ENCODE measurements at places on chromosomes 2 and 18.
A peak's percentile ranks its signal among the peaks of the same experiment; 100 is the strongest.

GRCh38 chr2:120964819-120965218, 229.2 kb downstream of the GLI2 start:
- DNase-seq = no peak

DNA sequence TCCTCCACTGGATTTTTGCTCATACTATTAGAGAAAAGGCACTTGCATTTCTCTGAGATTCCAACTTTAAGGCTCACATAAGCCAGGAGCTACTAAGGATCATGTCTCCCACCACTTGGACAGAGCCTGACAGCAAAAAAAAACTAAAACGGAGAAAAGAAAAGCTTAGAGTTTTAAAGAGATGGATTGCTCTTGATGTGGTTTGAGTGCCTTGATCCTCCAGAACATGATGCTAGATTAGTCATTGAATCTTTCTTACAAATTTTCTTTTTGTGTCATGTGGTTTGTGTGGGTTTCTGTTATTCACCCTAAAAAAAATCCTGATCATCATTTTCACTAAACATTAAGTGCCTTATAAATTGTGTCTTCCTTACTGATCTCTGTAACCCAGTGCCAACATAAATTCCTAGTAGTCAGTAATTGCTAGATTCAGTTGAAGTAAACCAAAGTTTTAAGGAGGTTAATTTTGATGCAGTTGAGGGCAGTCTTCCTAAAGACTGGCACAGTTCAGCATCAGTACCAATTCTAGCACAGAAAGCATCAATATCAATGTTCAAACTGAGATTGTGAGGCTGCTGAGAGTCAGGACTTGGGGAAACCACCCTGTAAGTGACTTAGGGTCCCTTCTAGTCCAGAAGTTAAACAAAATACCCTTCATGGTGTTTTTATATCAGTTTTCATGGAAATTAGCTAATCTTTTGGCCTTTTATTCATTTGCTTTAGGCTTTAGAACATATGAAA, 206.3 kb downstream of the RAD51AP2 start:
- no peak for DNase-seq

DNA sequence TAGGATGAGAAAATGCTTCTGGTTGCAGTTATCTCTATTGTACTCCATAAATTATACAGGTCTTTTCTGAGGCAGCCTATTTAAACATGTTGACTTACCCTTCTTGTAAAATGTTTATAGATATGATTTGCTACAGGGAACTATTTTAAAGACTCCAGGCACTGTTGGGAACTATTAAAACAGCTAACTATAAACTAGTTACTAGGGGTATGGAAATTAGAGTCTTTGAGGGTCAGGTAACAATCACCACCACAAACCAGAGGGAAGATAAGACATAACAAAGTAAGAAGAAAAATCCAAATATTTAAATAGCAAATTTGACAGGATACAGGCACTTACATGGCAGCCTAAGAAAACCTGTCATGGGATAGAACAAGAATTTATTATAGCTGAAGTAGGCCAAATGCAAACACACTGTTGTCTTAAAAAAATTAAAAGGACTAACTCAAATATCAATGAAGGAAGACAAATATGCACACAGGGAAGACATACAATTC, 251.0 kb upstream of the CWC22 start:
- no peak for DNase-seq

DNA sequence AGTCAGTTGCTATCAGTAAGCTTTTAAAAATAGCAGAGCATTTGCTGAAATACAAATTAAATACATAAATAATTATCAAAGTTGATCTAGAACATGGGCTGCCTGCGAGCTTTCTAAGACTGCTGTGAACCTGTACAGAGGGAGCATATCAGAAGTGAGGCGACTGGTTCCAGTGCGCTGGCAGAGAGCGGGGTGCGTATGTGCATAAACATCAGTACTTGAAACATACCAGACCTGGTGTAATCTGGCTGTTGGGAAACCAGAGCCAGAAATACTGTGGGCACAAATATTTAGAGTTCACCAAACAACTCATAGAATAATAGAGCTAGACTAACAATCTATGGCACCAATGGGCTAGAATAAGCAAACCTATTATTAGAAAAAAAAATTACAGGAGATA, 27.3 kb downstream of the PDIA6 start:
- DNase-seq = no peak

DNA sequence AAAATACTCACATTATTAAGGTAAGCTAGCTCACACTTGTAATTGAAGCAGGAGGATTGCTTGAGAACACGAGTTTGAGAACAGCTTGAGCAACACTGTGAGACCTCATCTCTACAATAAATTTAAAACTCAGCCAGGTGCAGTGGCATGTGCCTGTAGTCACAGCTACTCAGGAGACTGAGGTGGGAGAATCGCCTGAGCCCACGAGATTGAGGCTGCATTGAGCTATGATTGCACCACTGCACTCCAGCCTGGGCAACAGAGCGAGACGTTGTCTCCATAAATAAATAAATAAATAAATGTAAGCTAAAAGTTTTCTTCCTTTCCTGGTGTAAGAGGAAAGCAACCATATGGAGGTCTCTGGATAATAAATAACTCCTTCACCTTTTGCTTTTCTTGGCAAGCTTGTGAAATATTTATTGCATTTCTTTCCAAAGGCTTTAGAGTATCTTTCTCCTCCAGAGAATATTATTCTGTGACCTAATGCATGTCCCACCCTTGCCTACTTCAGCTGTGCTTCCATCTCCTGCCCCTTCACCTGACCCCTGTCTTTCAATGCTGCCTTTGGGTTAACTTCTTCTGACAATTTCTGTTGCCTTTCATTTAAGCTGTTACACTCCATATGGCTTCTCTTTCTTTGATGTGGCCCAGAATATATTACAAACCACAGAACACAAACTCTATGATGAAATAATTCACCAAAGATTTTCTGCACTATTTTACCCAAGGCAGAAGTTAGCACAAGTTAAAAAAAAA, 280.7 kb upstream of the RND3 start:
- peak; percentile 56 for DNase-seq

DNA sequence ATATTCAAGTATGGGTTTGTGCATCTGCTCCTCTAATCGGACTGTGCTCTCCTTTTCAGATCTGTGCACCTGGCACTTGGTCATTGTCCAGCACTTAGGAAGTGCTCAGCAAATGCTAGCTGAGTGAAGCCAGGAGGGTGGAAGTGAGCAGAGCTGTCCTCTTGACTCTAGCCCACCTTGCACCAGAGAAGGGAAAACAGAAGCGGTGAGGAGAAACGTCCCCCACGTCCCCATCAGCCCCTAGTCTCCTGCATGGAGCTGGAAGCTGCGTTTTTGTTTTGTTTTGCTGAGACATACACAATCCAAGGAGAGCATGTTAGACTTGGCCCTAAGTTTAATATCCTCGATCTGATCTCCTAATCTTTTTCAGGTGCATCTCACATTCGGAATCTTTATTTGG, 73.6 kb downstream of the EN1 start:
- no peak for DNase-seq

DNA sequence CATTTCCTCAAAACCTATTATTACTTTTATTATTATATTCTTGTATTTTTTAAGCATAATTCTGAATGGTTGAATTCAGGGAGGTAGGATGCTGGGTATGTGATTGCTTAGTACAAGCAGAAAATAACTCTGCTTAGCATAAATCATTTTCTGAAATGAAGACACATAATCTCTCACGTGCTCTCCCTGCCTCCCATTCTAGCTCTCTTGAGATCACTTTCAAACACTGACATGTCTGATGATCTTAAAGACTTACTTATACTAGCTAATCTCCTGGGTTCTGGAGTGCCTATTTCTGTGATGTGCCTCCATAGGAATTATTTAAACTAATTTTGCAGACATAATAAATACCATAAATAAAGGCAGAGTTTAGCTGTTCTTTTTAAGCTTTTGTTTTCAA, 1136.0 kb downstream of the SUCLG1 start:
- DNase-seq = no peak

GRCh38 chr2:226439337-226439736, 360.3 kb downstream of the IRS1 start:
- DNase-seq = no peak

DNA sequence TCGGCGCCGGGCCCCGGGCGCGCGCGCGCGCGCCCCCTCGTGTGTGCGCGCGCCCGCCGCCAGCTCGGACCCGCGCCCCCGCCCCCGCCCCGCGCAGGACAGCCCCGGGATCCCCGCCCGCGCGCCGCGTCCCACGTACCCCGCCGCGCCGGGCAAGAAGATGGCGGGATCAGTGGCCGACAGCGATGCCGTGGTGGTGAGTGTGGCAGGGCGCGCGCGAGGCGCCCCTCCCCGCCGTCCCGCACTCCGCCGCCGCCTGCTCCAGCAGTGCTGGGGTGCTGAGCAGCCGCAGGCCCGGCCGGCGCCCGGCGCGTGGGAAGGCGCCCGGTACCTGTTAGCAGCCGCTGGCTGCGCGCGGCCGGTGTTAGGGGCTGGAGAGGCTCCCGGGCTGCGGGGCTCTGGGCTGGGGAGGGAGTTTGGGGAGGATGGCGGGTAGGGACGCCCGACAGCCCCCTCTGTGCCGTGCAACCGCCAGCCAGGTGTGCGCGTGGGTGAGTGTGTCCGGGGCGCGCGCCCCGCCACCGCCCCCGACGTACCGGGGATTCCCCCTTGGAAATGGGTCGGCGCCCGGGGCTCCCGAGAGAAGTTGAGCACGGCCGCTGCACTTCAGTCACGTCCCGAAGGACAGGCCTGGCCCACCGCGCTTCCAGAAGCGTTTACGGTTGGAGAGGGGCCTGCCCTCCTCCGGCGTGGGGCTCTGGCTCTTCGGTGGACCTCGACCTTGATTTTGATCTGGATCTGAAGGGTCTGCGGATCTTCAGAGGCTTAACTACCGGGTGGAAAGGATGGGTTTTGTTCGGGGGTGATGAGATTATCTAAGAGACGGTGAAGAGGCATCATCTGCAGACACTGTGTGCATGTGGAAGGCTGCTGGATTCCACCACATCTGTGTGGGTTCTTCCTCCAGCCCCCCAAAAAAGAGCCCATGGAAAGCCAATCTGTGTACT, 697 bp downstream of the LGALSL start:
- DNase-seq = peak; percentile 35

DNA sequence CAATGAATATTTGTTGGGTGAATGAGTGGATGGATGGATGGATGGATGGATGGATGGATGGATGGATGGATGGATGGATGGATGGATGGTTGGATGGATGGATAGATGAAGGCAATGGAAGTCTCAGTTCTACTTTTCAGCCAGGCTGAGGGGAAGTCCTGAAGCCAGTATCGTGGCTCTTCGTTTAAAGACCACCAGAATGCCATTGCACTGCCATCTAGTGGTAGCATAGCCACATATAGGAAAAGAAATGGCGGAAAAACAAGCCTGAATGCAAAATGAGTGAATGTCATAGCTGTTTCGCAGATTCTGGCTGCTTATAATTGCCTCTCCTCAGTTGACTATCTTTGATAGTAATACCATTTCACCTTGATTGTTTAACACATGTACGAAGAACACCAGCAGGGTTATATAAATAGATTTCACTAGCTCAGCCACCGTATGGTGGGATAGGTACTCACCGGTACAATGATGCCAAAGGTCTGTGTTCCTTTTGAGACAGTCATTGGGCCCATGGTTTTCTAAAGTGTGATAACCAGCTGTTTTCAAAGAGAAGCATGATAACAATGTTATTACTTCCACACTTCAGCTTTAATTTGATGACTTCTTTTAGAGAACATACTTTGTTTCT, 62.3 kb upstream of the GREB1L start:
- peak; percentile 37 for DNase-seq

DNA sequence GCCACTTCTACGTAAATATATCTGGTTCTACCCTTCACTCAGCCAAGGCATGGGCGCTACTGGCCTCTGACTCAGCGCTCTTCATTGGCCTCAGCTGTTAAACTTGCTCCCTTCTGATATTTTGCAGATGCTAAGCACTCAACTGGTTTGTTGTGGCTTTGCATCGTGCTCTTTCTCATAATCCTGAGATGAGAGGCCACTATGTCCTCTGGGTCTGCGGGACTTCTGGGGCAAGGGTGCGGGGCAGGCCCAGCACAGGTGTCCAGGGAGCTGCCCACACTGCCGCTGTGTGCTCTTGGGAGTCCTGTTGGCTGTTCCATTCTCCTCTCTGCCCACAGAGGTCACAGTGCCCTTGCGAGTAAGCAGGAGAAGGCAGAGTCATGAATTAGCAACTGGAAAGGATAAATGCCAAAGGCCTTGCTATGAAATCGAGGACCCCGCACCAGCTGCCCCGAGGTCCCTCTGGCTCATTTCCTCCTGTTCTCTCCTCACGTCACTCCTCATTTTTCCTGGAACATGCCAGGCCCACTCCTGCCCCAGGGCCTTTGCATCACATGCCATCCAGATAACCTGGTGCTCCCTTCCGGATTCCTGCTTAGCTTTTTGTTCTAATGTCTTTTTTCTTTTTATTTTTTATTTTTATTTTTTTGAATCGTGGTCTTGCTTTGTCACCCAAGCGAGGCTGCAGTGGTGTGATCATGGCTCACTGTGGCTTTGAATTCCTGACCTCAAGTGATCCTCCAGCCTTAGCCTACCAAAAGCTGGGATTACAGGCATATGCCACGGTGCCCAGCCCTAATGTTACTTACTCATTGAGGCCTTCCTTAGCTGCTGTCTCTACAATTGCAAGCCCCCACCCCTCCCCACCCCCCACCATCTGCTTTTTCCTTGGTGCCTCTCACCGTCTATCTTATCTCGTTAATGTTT, 34.9 kb upstream of the MAT2A start:
- no peak for DNase-seq

GRCh38 chr2:120037995-120038541, 25.2 kb downstream of the EPB41L5 start:
- no peak for DNase-seq

GRCh38 chr2:53104263-53104662, 663.3 kb upstream of the CHAC2 start:
- DNase-seq = no peak

- DNase-seq = no peak
Observed at GRCh38 chr2:160207271-160207670, 7.2 kb upstream of the ITGB6 start.

DNA sequence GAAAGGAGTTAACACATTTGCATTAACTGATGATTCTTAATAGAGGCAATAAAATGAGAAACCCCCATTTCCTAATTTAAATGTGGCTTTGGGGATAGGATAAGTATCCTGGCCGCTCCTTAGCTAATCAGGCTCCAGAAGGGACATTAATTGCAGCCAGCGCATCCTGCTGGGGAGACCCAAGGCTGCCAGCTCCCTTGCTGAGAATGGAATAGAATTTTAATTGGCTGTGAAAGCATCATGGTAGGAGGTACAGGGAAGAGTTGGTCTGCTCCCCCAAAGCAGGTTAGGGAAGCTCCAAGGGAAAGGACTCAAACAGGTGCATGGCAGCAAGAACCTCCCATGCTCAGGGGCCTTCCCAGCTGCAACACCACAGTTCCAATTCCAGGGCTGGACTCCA, 71.4 kb downstream of the MARCHF4 start:
- no peak for DNase-seq

Data from left renal cortex interstitium (tissue), 4 donors.